ENCODE measurements at places on chromosomes 4 and X.

DNA sequence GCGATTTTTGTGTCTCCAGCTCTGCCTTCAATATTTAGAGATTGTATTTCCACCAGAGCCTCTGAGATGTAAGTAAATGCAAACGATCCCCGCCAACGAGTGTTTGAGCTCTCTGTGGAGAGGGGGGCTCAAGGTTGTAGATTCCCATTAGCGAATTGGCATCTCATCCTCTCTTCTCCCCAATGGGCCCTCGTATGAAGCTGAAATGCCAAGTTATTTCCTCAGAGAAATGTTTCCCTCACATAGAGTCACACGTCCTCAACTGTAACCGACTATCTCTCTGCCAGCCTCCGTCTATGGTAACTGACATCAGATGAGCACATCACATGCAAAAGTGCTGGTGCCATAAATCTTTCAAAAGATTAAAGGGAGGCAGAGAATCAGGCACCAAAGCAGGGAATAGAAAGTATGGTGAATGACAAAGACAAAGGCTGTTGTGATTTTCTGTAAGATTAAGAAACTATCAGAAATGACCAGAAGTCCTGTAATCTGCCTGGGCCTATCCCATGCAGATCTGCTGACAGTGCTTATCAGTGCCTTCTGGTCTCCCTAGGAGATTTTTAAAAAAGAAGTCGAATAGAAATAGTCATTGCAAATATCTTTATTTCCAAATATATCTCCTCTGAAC is 157.1 kb downstream of the PDGFRA start:
- DNase-seq: no peak

GRCh38 chr4:1240721-1241465 is 8.0 kb downstream of the CTBP1 start:
- DNase-seq: no peak

- no peak for DNase-seq
These were observed 245.6 kb downstream of the THOC2 start for GRCh38 chrX:123487236-123487635.

DNA sequence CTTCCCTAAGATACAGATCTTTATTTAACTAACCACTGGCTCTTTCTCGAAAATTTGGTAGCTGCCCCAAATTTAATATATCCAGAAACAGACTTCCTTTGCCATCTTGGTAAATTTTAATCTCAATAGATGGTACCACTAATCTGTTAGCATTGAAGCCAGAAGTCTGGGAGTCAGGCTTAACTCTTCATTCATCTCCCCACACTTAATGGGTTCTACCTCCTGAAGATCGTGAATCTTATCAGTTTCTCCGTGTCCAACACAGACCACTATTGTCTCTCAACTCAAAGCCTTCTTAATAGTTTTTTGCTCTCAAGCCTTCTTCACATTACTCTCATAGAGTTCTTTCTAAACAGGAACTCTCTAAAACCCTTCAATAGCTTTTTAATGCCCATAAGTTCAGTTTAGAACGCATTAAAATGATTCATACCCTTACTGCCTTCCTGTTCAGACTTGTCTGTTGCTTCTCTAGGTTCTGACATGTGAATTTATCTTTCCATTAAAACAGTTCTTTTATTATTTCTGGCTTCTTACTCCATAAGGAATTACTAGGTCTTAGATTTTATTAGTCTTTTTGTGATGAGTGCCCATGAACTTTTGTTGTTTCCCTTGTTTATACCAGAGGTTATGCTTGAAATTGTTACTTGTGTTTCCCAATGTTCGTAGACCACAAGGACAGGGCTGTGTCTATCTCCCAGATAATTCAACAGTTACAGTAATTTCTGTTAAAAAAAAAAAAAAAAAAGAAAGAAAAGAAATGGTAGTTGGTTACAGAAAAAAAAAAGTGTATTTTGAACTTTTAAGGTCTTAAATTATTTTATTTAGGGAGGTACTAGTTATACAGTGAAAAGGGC is 54.7 kb downstream of the SMARCAD1 start:
- no peak for DNase-seq

DNA sequence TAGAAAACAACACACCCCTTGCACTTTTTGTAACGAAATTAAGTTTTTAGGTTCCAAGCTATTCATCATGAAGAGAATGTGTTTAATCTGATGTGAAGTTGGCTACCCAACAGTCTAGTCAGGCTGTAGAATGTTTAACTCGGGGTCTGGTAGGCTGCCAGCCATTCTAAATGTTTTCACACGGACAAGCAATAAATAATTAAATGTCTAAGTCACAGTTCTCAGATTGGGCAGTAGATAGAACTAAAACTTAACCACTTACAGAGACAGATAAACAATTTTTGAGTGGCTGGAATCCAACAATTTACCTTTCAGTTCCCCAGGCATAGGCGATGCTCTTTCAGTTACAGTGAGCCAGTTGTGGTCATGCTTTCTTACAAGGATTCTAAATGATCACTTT is 66.5 kb downstream of the CHIC2 start:
- DNase-seq: no peak

DNA sequence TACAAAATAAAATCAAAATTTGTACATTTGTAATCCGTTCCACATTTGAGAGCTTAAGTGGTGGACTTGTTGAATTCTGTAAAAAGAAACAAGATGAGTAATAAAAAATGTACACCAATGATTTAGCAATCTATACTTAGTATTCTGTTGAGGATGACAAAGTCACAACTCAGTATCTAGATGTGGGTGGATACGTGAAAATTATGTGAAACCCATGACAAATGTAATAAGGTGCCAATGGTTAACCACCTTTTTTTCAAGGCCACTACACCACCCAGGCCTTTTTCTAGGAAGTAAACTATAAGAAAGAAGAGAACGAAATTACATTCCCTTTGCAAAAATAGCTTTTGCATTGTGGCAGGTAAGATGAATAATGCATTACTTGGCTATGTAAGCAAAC is 77.0 kb downstream of the ATP8A1 start:
- DNase-seq: no peak

DNA sequence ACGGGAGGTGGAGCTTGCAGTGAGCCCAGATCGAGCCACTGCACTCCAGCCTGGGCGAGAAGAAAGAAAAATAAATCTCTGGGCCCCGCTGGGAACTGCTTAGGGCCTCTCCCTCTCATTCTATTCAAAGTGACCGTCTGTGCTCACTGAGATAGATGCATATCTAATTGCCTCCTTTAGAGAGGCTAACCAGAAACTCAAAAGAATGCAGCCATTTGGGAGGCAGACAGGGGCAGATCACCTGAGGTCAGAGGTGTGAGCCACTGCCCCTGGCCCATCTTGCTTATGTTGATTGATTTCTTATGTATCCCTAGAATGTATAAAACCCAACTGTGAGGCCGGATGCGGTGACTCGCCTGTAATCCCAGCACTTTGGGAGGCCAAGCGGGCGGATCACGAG is 6.2 kb upstream of the CSF2RA start:
- DNase-seq: no peak

GRCh38 chr4:173463816-173464215 is 64.9 kb upstream of the SCRG1 start:
- DNase-seq: no peak

- no peak for DNase-seq
These were observed 7.9 kb downstream of the TBX22 start for GRCh38 chrX:80022363-80023031.

GRCh38 chrX:95427389-95427788 is 1257.3 kb upstream of the DIAPH2 start:
- no peak for DNase-seq

- DNase-seq: no peak
These were observed 21.1 kb downstream of the RBM10 start for GRCh38 chrX:47166126-47166525.

DNA sequence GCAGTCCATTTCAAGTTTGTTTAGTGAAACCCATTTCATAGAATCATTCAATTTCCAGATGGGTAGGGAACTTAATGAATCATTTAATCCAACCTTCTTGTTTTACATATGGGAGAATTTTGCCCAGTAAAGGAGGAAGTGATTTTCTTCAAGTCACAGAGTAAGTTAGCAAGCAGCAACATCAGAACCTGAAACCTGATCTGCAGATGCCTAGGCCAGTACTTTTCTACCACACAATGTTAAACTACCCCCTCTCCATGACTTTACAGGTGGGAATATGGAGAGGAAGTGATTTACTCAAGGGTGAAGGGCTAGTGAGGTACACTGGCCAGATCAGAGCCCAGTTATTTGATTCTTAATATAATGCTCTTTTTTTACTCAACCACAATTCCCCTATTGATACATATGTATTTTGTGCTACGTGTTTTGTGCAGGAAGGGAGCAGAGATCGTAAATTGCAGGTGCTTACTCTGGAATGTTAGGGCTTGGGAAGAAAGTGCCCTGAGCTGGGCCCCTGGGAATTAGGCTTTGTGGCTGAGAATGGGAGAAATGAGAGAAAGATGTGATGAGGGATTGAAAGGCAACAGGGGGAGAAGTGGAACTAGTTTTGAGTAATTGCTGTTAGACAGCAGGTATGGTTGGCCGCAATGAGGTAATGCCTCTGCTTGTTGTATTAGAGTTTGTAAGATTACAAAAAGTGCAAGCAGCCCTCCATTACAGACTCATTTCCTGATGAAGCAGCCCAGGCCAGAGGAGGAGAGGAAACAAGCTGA is 6.8 kb downstream of the LHFPL1 start:
- DNase-seq: no peak

- no peak for DNase-seq
These were observed 5.7 kb downstream of the SPON2 start for GRCh38 chr4:1166509-1167243.

DNA sequence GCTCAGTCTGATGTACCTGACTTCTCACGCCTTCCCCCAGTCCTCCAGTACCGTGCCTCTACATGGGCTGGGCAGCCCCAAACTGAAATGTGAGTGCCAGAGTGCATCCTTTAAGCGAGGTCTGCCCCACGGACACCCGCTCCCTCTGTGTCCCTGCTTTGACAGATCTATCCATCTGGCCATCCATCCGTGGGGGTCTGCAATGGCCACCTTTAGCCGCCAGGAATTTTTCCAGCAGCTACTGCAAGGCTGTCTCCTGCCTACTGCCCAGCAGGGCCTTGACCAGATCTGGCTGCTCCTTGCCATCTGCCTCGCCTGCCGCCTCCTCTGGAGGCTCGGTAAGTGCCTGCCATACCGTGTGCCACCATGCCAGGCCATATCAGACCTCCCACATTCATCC is 827 bp downstream of the PORCN start:
- no peak for DNase-seq

GRCh38 chr4:2085496-2085901 is 26.4 kb downstream of the NAT8L start:
- DNase-seq: no peak

GRCh38 chr4:184477201-184477999 is 3.0 kb upstream of the IRF2 start:
- DNase-seq: no peak

- DNase-seq: no peak
These were observed 549 bp upstream of the GLRB start for GRCh38 chr4:157075401-157075800.

DNA sequence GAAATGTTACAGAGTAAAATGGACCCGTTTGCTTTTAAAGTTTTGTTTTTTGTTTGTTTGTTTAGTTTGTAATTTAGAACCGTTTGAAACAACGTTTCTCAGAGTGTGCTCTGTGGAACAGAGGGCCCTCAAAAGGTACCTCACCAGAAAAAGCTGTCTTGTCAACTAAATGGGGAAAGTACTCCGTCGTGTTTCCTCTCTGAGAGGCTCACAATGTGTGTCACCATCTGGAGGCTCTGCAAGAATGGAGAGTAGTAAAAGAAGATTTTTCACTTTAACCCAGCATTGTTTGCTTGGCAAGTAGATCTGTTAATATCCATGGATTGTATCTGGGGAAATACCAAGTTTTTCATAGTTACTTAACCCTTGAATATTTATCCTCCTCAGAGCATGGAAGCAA is 1.5 kb upstream of the ENPEP start:
- DNase-seq: no peak

GRCh38 chr4:75916091-75916661 is 13.9 kb upstream of the PPEF2 start:
- DNase-seq: no peak

GRCh38 chr4:89549907-89550306 is 242.3 kb upstream of the GPRIN3 start:
- DNase-seq: no peak

Measured in stimulated activated CD8-positive, alpha-beta memory T cell treated with anti-CD3 and anti-CD28 coated beads, Interleukin-7, amount 100 ng/mL, for 48 hours (primary cell).